ENCODE measurements at places on chromosomes 13 and 19.

- no peak for DNase-seq
Measured at GRCh38 chr13:54077569-54077968, 1049.0 kb downstream of the OLFM4 start.

GRCh38 chr13:59901191-59901590, 262.5 kb downstream of the DIAPH3 start:
- no peak for DNase-seq

GRCh38 chr13:67117010-67117550, 113.1 kb downstream of the PCDH9 start:
- no peak for DNase-seq

GRCh38 chr13:41610404-41610803, 153.1 kb downstream of the RGCC start:
- no peak for DNase-seq

GRCh38 chr13:32134241-32135055, 102.9 kb downstream of the FRY start:
- no peak for DNase-seq

DNA sequence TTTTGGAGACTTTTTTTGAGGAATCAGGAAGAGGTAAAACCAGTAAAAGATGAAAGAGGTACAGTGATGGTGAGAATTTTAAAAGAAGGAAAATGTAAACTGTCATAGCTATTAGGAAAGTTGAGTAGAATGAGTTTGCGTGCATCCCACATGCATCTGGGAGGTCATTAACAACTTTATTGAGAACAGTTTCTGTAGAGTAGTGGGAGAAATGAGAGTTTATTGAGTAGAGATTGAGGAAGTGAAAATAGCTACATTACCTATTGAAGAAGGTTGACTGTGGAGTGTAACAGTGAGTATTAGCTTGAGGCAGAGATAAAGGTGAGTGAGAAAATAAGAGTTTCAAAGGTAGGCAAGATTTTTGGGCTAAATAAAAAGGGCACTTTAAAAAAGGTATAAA, 38.7 kb downstream of the BRCA2 start:
- DNase-seq: no peak

DNA sequence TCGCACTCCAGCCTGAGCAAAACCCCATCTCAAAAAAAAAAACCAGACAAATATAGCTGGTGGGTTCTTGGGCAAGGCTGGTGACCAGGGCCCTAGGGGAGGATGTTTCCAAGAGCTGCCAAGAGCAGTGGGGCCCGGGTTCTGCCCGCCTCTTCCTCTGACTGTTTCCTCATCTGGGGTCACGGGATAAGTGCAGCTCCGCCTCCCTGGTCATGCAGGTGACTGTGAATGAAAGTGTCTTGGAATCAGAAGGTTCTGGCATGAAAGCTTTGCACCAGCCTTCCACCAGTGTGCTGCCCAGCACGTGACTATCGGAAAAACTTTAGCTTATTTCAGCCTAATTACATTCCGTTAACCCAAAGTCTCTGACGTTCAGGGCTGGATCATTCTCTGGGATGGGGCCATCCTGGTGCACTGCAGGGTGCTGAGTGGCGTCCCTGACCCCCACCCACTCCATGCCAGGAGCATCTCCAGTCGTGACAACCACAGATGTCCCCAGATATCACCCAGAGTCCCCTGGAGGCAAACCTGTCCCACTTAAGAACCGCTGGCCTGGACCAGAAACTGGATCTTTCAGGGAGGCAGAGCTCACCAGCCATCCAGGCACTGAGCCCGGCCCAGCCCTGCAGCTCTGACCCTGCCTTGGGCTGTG, 85.6 kb downstream of the GNG7 start:
- no peak for DNase-seq

GRCh38 chr13:106471957-106472543, 63.4 kb downstream of the EFNB2 start:
- no peak for DNase-seq

DNA sequence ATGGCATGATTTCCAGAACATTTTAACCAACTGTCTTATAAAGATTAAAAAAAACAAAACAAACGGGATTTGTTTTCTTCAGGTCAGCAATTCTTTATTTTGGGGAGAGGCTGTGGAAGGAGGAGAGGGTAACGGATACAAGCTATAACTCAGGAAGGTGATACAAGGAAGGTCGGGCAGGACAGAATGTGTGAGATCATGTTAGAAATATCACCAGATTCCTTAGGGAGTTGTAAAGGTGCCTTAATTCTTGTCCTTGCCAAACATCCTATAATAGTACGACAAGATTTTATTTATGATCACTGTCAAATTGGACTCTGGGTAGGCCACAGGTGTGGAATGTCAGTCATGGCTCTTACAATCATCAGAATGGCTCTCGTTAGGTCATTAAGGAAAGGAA, 503.1 kb downstream of the DIAPH3 start:
- DNase-seq: no peak

- DNase-seq: no peak
Measured at GRCh38 chr13:43831088-43831487, 44.3 kb upstream of the ENOX1 start.

All from T-helper 1 cell (primary cell).